ENCODE measurements at places on chromosomes 16 and 17.

DNA sequence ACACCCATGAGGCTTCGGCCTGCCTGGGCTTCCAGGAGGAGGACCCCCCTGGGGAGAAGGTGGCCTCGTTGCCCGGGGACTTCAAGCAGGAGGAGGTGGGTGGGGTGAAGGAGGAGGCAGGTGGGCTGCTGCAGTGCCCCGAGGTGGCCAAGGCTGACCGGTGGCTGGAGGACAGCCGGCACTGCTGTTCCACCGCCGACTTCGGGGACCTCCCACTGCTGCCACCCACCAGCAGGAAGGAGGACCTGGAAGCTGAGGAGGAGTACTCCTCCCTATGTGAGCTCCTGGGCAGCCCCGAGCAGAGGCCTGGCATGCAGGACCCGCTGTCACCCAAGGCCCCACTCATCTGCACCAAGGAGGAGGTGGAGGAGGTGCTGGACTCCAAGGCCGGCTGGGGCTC, 41.5 kb downstream of the SREBF1 start:
- no peak for DNase-seq

DNA sequence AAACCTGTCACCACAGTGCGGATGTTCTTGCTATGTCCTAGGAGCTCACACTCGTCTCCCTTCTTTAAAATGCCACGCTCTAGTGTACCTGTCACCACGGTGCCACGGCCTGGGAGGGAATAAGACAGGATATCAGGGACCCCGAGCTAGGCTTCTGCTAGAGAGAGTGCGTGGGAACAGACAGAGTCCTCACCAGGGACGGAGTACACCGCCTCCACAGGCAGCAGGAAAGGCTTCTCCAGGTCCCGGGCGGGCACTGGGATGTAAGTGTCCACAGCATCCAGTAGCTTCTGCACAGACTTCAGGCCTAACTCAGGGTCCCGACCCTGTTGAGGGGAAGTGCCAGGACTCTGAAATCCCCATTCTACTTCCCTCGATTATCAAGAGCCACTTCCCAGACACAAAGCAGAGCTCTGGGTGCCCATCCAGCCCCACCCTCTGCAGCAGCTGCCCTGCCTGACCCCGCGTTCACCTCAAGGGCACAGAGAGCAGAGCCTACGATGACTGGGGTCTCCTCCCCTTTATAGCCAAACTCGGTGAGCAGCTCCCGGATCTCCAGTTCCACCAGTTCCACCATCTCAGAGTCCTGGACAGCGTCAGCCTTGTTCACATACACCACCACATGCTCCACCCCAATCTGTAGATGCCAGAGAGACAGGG, 1.8 kb downstream of the TUFM start:
- no peak for DNase-seq

DNA sequence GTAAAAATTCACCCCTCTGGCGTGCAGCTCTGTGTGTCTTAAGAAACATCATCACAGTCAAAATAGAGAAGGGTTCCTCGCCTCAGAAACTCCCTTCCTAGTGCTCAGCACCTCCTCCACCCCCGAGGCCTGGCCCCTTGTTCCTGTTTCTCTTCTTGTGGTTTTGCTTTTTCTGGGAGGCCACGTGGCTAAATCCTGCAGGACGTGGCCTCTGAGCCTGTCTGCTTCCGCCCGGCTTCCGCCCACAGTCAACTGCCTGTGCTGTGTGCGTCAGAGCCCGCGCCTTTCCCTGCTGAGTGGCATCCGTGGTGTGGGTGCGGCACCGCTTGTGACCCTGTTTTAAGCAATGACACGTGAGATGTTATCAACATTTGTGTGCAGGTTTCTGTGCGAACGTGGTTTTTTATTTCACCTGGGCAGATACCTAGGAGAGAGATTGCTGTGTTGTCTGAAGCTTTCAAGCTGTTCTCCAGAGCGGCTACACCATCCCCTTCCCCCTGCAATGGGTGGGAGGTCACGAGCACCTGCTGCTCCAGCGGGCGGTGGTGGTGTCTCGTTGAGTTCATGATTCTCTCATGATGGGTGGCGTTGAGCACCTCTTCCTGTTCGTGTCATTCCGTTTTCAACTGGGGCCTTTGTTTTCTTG, 21.7 kb downstream of the ACSF3 start:
- peak; percentile 56 for DNase-seq

DNA sequence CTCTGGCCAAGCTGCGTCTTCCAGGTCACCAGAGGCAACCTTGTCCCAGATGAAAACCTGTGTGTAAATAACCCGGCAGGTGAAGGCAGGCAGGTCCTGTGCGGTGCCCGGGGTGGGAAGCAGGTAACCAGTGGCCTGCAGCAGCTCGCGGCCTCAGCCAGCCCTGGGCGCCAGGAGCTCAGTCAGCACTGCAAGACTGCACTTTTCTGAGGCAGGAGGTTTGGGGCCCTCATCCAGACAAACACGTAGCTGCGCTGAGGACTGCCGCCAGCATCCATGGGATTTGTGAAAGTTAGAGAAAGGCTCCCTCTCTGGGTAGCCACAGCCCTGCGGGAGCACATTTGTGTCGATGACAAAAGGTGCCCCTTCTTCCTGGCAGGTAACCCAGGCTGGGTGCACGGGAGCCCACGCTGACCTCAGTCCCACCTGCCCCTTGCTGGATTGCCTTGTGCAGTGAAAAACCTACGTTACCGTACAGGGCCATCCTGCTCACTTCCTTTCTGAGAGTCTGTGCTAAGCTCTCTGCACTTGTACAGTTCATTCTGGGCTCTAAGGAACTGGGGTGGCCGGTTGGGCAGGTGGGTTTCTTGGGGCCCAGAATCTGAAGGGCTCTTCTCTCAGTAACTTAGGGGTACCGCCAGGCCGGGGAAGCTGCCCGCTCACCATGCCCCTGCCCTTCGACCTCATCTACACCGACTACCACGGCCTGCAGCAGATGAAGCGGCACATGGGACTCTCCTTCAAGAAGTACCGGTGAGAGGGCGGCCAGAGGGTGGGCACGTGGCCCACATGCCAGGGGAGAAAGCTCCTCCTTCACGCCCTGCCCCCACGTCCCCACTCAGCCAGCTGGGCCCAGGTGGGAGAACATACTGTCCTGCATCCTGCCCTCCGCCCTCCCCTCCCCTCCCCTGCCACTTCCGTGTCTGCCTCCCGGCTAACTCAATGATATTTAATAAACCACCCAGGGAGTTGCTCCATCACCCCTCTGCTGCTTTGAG, 56.4 kb downstream of the MGAT5B start:
- no peak for DNase-seq

DNA sequence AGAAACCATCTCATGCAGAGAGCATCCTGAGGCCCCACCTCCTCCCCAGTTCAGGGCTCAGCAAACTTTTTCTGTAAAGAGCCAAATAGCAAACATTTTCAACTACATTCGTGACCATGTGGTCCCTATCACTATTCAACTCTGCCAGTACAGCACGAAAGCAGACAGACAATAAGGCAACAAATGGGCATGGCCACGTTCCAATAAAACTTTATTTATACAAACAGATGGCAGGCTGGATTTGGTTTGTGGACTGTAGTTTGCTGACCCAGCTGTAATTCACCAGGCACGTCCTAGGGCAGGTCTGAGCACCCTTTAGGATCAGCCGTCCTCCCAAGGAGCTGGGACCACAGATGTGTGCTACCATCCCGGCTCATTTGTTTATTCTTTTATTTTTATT, 27.1 kb upstream of the GPRC5C start:
- no peak for DNase-seq

DNA sequence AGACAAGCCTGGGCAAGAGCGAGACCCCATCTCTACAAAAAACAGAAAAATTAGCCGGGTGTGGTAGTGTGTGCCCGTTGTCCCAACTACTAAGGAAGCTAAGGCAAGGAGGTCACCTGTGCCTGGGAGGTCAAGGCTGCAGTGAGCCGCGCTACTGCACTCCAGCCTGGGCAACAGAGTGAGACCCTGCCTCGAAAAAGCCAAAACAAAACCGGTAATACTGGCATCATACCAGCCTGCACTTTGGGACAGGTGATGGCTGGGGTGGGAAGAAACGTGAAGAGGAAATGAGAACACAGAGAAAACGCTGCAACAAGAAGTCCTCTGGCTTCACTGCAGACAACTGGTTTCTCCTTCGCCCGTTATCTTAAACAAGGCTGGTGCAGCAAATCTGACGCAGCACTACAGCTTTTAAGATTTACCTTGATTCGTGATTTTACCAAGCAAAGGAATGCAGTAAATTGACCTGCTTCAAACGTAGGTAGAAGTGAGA, 725 bp upstream of the CASC3 start:
- no peak for DNase-seq

- DNase-seq = no peak
Measured at GRCh38 chr17:12584727-12585126, 81.0 kb upstream of the MYOCD start.

- no peak for DNase-seq
Measured at GRCh38 chr17:17902877-17903276, 66.1 kb upstream of the SREBF1 start.

GRCh38 chr17:83178533-83179304, 99.3 kb downstream of the METRNL start:
- DNase-seq = no peak

DNA sequence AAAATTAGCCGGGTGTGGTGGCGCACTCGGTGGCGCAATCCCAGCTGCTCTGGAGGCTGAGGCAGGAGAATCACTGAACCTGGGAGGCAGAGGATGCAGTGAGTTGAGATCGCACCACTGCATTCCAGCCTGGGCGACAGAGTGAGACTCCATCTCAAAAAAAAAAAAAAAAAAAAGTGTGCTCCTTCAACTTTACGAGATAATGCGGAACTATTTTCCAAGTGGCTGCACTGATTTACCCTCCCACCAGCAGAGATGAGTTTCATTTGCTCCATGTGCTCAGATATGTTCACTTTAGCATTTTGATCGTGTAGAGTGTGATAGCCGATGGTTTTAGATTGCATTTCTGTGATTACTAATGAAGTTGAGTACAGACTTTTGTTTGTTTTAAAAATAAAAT, 20.0 kb upstream of the LASP1NB start:
- no peak for DNase-seq

DNA sequence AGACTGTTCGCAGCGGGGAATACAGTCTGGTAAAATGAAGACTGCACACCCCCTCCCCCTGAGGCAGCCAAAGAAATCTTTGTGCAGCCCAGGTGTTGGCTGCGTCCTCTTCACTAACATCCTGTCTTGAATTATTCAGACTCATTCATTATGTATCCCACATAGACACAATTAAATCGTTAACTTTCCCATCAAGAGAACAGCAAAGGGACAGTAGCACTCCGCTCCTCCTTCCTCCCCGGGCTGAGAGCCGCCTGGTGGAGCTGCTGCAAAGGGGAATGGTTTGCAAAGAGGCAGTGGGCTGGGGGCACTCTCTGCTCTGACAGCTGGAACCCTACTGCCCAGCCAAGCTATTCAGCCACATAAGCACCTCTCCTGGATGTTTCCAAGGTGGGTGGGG, 290.0 kb upstream of the SOX9 start:
- no peak for DNase-seq

DNA sequence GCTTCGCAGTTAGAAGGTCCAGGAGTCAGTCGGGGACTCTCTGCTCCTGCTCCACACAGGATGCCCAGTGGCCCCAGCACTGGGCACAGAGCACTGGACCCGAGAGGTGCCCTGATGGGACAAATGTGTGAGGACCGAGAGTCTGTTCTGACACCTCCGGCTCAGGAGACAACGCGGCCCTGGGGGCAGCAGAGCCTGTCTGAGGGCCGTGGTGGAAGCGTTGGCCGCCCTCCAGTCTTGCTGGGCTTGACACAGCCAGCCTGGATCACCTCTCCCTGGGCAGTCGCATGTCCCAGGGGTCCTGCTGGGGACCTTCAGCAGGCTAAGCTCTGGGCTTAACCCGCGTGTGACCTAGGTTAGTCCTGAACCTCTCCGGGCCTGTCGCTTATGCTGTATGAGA, 23.1 kb downstream of the LGALS9 start:
- DNase-seq = no peak

- no peak for DNase-seq
Measured at GRCh38 chr16:28526201-28527099, 12.3 kb downstream of the NUPR1 start.

- DNase-seq = no peak
Measured at GRCh38 chr17:4157618-4158333, 14.8 kb downstream of the CYB5D2 start.

DNA sequence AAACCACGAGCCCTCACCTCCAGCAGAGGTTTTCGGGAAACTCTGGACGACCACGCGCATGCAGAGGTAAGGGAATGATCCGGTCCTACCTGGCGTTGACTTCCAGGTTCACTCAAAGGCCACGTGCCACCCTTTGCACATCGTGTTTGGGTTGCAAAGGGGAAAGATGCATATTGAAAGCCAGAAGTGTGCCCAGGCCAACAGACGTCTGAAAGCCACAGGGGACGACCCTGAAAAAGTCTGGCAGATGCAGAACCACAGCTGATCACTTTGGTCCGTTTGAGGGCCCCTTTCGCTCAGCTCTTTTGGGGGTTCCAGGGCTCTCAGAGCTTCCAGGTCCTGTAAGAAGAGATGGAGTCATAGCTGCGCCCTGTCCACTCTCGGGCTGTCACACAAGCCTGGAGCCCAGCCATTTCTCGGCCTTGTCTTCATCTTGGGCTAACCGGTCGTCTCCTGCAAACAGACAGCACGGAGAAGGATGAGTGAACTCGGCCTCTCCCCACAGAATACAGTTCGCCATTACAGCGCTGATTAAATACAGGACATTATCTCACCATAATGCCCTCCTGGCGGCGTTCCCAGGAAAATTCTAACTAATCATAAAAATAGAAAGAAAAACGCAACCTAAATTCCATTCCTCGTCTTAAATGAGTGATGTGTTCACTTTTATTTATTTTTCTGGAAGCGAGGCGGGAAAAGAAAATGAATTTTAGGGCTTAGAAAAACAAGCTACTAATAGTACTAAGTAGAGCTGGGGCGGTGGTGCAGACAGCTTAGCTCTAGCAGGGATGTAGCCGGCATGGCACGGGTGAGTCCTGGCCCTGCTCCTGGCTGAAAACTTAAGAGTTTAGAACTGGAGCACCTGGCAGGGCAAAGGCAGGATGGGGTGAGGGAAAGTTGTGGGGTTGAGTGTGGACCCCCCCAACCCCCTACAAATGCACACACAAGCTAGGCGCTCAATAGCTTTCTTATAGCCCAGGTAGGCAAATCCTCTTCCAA, 45.5 kb upstream of the ZFHX3 start:
- DNase-seq = no peak

GRCh38 chr17:28763137-28763799, 19.5 kb downstream of the TRAF4 start:
- no peak for DNase-seq

DNA sequence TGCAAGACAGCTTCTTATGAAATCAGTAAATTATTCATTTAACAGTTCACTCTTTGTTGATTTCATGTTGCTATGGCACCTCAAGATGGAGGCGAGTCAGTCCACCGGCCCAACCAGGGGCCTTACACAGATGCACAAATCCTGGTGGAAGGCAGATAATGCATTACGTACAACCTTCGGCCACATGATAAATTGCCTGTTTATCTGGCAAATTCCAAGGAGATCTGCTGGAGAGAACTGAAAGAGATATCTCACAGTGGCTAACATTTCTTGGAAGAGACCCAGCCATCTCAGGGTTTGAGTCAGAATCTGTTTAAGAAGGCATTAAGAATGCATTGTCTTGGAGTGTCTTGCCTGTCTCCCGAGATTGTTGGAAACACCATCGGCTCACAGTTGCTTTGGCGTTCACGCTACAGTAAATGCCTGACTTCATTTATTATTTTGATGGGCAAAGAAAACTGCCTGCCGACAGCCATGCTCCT, 225.6 kb downstream of the MSI2 start:
- no peak for DNase-seq

All from stimulated activated CD8-positive, alpha-beta memory T cell treated with anti-CD3 and anti-CD28 coated beads, Interleukin-7, amount 100 ng/mL, for 24 hours (primary cell).